ENCODE measurements at places on chromosomes 7 and 10.
A peak's percentile ranks its signal among the peaks of the same experiment; 100 is the strongest.

DNA sequence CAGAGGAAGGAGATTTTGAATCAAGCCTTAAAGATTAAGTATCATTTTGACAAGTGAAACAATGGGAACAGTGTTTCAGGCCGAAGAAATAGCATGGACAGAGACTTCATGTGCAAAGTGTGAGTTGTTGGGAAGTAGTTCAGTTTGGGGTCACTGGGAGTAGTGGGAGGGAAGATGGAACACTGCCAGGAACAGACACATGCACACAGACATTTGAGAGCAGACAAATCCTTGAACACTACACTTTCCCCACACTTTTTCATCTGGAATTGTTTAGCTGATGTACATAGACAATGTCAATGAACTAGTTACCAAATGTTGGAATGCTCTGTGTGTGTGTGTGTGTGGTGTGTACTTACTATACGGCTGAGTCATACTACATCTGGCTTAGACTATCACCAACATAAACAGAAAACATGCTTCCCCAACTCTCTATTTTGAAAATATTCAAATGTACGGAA lies 52.4 kb upstream of the LRRC17 start:
- no peak for DNase-seq

DNA sequence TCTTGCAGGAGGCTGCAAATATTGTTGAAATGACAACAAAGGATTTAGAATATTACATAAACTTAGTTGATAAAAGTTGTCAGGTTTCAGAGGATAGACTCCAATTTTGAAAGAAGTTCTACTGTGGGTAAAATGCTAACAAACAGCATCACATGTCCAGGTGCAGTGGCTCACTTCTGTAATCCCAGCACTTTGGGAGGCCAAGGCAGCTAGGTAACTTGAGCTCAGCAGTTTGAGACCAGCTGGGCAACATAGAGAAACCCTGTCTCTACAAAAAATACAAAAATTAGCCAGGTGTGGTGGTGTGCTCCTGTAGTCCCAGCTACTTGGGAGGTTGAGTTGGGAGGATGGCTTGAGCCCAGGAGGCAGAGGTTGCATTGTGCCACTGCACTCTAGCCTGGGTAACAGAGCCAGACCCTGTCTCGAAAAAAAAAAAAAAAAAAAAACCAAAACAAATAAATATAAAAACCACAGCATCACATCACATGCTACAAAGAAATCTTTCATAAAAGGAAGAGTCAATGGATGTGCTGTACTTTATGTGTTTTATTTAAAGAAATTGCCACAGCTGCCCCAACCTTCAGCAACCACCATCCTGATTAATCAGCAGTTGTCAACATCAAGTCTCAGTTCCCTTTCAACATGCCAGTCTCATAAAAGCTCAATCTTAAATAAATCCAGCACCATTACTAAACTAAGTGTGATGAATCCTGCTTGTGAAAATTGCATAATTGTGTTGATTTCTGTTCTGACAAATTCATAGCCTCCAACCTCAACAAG lies 83.2 kb upstream of the MBL2 start:
- DNase-seq = no peak

DNA sequence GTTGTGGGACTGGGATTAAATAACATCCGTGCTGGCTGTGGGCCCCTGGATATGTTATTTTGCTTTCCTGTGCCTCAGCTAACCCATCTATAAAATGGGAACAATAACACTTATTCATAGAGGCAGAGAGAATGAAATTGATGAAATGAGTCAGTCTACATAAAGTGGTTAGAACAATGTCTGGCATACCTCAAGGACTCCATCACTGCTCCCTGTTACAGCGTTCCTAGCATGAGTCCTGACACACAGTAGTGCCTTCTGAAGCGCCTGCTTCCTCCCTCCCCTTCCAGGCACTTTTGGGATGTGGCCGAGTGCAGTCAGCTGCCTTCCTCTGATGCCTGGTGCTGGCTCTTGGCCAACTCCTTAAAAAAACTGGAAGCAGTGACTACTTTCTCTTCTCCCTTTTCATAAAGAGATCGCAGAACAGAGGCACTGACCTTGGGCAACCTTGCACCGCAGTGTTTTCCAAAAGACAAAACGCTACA lies 108.4 kb upstream of the ZMIZ1 start:
- DNase-seq = peak; percentile 79

DNA sequence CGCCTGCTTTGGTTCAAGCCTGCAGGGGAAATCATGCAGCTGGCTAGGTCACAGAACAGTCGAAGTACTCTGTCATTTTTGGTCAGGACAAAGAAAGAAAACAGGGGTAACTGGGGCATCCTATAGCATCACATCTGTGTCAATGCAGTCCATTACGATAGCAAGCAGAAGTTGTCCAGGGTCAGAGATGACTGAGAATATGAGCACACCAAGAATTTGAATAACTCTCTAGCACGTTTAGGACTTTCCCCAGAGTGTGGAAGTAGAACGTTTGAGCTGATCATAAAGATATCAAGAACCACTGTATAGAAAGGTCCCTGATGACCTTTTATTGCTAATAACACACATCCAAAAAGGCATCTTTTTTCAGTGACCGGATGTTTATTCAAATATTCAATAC lies 12.7 kb upstream of the HECW1 start:
- no peak for DNase-seq

DNA sequence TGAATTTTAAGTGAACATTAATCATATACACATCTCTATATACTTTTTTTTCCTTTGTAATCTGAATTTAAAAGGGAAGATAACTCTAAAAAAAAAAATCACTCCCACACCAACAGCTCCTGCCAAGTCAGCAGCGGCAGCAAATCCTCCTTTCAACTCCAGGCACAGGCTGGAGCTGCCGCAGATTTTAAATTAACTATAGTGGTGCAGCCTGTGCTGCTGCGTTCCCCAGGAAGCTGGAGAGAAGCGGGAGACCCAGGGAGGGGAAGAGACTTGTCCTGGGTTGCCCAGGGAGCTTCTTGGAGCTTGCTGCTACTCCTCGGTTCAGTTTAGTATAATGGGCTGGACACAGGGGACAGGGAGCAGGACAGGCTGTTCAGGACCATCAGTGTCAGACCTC lies 32.6 kb upstream of the HSPB1 start:
- no peak for DNase-seq

GRCh38 chr7:24756545-24757352 lies 515 bp downstream of the GSDME start:
- DNase-seq = peak; percentile 20

GRCh38 chr10:122649903-122650302 lies 49.7 kb downstream of the C10orf120 start:
- no peak for DNase-seq

DNA sequence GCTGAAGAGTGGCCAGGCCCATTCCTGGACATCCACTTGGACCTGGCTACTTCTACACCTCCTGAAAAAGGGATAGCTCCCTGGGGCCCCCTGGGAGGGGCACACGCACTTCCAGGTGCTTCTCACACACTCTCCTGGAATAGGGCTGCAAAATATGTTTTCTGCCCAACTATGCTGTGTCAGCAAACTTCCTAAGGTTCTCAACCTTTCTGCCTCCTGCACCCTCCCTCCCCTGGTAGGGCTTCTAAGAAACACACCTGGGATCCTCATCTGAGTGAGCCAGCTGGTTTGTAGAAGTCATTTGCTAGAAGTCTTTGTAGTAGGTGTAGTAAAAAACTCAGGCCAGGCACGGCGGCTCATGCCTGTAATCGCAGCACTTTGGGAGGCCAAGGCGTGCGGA lies 136.5 kb downstream of the ZMYND11 start:
- DNase-seq = no peak

- no peak for DNase-seq
These were observed 19.0 kb upstream of the SLC26A4 start for GRCh38 chr7:107641676-107642075.

DNA sequence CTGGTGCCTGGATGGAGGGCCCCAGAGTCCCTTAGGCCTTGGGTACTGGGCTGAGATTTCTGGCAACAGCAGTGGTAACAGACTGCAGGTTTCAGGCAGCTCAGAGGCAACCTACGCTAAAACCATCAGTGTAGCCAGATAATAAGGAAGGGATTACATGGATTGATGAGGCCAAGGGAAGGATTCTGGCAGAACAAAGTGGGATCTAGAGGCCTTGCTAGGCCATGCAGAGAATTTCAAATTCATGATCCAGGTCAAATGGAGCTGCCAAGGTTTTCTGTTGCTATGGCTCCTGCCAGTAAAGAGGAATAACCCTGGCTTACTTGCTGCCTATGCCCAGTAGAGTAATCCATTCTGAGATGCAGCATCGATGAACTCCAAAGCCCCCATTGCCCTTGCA lies 445.7 kb downstream of the ADRA2A start:
- DNase-seq = peak; percentile 4

GRCh38 chr7:11726001-11726793 lies 105.8 kb downstream of the THSD7A start:
- no peak for DNase-seq

DNA sequence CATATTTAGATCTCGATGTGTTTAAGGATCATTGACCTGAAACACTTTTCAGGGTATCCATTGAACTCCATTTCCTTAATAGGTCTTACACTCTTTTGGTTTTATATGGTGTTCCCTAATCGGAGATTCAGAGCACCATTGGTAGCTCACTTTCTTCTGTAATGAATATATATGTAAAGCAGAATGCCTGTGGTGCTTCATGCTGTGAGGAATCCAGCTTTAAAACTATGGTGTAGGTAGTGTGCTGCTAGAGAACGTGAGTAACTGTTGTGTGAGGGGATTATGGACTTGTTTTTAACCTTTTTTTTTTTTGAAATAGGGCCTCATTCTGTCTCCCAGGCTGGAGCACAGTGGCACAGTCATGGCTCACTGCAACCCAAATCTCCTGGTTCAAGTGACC lies 376.9 kb upstream of the LRGUK start:
- no peak for DNase-seq

DNA sequence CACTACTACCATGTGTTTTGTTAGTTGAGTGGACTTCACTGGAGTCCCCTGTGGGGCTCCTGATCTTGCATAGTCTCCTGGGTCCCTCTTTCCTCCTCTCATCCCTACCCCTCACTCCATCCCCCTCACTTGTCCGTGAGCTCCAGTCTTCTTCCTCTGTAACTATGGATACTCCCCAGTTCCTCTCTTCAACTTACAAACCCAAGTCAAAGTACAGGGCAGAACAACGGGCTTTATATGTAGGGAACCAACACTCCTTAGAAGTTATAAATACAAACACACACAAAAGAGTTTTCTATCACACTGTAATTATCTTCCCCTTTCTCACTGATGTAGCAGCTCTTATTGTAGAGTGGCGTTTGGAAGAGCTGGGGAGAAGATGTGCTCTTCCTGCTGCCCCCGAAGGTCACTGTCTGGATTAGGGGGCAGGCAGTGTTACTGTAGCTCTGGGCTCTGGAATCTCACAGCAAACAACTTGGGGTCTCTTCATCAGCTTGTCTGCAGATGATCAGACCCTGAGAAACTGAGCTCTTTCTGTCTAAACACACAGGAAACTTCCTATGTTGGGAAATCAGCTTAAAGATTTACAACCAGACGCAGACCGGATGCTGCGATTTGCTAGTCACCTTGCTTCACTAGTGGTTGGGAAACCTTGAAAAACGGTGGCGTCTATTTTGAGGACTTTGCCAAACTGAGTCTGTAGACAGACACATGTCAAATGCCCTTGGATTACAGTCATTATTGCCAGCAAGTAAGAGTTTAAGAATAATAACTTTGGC lies 13.6 kb downstream of the SNX10 start:
- no peak for DNase-seq

DNA sequence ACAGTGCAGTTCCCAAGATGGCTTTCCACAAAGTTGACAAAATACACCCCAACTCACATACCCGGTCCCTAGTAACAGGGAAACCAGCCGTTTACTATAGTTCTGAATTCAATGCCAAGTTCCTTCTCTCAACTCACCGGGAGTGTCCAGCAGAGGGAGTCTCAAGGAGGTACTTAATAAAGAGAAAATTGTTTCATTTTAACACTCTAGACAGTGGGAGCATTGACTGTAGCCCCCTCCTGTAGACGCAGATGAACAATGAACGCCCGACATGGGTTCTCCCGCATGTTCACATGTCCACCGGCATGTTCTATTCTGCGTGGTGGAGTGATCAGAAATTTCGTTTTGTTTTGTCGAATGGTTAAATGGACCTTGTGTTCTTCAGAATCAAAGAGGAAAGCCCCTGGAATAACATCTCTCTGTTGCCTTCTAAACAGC lies 1.9 kb downstream of the HIPK2 start:
- DNase-seq = peak; percentile 93

DNA sequence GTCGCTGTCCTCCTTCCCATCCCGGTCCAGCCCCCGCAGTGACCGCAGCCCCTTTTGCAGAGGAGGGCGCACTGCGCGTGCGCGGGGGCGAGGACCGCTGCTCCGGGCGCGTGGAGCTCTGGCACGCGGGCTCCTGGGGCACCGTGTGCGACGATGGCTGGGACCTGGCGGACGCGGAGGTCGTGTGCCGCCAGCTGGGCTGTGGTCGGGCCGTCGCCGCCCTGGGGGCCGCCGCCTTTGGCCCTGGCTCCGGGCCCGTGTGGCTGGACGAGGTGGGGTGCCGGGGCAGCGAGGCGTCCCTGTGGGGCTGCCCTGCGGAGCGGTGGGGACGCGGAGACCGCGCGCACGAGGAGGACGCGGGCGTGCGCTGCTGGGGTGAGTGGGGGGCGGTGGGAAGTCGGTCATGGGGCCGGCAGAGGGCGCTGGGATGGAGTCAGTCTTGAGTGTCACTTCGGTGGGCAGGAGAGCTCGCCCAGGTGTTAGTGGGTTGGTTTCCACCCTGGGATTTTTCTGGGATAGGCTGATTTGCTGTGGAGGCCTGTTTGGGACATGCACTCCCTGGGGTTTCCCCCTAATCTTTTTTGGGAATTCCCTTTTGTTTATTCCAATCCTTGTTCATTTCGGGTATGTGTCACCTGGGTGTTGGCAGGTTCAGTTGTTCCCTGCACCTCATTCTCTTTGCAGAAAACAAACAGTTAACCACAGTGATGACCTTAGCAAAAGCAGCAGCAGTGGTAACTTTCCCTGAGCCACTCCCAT lies 11.6 kb downstream of the SCART1 start:
- DNase-seq = no peak

- DNase-seq = no peak
These were observed 19.4 kb downstream of the MAGI2 start for GRCh38 chr7:79434098-79434497.

DNA sequence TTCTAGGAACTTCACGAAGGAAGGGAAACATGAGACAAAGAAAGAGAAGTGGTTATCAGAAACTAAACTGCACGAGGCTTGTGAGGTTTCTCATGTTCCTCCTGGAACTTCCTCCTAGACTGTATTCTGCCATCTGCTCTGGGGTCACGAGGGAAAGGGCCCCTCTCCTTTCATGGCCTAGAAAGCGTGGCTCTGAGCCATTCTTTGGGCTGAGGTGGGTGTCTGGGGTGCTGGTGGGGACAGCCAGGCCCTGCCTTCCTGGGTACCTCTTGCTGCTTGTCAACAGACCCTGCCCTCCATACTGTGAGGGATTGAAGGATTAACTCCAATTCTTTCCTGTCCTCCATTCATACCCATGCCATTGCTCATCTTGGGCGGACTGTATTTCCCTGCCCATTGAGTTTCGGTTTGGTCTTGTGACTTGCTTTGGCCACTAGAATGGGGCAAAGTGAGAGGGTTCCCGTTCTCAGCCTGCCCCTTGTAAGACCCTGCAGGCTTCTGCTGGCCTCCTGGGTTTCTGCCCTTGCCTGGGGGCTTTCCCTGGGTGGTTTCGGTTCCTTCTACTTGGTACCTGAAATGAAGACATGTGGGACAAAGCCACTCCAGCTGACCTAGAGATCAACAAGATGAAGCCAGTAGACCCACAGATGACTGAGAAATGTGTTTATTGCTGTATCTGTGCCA lies 14.9 kb upstream of the GIMAP8 start:
- peak; percentile 80 for DNase-seq

GRCh38 chr7:21338728-21339164 lies 89.1 kb upstream of the SP4 start:
- DNase-seq = no peak

Data from pons (tissue), 1 donor.